ENCODE measurements at places on chromosomes 16 and 17.

- no peak for DNase-seq
Measured at GRCh38 chr17:67488161-67488560, 111.1 kb downstream of the PITPNC1 start.

GRCh38 chr16:80250381-80250780 is 290.4 kb upstream of the DYNLRB2 start:
- DNase-seq: no peak

DNA sequence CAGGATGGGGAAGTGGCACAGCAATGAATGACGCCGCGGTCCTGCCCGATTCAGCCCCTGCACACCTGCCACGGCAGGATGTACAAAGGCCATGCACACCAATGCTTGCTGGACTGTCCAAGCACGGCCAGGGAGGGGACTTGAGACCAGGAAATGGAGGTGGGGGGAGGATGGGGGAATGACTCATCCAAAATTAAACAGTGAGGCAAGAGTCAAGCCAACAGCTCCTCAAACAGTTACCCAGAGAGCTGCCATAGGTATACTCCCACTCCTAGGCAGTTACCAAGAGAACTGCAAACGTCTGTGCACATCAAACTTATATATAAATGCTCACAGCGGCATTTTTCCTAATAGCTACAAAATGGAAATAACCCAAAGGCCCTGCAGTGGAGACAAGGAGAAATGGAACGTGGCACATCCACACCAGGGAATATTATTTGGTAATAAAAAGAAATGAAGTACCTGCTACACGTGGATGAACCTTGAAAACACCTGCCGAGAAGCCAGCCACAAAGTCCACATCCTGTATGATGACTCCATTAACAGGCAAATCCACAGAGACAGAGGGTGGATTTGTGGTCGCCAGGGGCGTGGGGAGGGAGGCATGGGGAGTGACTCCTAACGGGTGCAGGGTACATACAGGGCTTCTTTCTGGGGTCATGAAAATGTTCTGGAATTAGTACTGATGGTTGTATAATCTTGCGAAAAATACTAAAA is 54.1 kb downstream of the VAC14 start:
- DNase-seq: peak; percentile 43

DNA sequence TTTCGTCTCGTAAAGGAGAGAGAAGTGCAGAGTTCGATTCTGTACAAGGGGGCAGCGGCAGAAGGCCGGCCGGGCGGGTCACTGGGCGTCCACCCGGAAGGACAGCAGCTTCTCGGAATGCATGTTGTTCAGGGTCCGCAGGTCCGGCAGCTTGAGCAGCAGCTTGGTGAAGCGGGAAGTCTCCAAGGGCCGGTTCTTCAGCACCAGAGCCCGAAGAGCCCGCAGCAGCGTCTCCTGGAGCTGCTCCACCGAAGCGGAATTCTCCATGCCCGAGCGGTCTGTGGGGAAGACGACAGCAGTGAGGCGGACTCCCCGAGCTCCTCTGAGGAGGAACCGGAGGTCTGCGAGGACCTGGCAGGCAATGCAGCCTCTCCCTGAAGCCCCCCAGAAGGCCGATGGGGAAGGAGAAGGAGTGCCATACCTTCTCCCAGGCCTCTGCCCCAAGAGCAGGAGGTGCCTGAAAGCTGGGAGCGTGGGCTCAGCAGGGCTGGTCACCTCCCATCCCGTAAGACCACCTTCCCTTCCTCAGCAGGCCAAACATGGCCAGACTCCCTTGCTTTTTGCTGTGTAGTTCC is 7.3 kb downstream of the NR1D1 start:
- no peak for DNase-seq

DNA sequence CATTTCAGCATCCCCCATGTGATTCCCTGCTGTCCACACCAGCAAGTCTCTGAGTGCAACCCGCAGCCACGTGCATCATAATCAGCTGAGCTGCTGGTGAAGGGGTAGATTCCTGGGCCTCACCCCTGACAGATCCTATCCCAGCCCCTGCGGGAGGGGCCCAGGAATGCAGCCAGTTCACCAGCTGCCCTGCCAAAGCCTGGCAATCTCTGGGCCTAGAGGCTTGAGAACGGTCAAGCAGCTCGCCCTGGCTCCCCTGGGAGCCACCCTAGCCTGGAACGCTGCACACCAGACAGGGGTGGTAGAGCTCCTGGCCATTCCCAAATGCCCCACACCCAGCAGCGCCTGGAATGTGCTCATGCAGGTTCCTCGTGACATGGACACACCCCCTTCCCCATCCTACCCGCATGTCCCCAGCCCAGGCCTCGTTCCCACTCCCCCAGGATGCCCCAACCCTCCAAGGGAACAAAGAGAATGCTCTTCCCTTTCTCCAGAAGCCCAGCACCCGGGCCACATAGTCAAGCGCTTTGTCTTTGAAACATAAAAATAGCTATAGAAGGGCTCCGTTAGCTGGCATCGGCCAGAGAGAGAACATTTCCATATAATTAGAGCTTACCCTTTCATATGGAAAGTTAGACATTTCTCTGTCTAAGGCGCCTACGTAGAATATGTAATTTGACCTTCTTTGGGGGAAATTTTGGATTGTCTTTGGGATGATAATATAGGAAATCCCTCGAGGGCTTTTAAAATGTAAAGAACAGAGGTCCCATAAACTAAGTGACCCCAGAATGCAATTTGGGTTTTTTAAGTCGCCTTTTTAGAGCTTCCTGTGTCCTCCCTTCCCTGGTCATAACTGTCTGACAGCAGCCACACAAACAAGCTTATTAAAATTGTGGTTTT is 3.4 kb downstream of the CEP295NL start:
- DNase-seq: no peak

DNA sequence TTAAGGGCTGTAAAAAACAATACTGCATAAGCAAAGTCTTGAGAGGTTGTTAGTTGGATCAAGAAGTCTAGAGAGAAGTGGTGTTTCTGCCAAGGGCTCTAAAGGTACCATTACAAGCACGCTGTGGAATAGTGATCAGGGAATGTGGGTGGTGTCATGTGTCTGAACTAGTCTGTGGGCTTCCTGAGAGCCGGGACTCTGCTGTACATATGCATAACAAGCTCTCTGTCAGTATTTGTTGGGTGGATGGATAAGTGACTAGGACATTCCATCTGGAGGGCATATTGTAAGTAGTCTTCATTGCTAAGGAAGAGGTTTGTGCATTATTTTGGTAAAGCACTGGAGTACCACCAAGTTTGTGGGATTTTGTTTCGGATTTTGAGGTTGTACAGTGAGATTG is 209.5 kb downstream of the LGALS9B start:
- no peak for DNase-seq

- DNase-seq: no peak
Measured at GRCh38 chr17:77376795-77377709, 236.3 kb downstream of the SEC14L1 start.
